Bronchial epithelial cell (primary cell): ENCODE measurements at places on chromosomes 2 and 18. TPM values are rescaled to one million over a fixed set of nuclear protein-coding genes. Genes with fewer than 3 reads are reported as not detected.

Gene C2orf80
- not detected in 2 replicates for total RNA-seq

Gene IL1B
- 22.6 and 41.0 TPM in 2 replicates for total RNA-seq

Gene PXDN
- 29.2 and 34.0 TPM in 2 replicates for total RNA-seq

Gene ATP6V1B1
- 0.64 TPM in 1 of 2 replicates, not detected in the other for total RNA-seq

Gene BMP10
- not detected in 2 replicates for total RNA-seq

Gene TTLL4
- 5.5 and 6.8 TPM in 2 replicates for total RNA-seq

Gene COL6A3
- total RNA-seq: 0.64 and 16.6 TPM in 2 replicates

Gene IAH1
- 66.3 and 68.7 TPM in 2 replicates for total RNA-seq

Gene VIT
- total RNA-seq: not detected in 2 replicates

Gene ANKRD30B
- not detected in 2 replicates for total RNA-seq

Gene IL1RN
- 71.9 and 113 TPM in 2 replicates for total RNA-seq

Gene MEP1B
- not detected in 2 replicates for total RNA-seq

Gene FAM237A
- not detected in 2 replicates for total RNA-seq

Gene ZBTB7C
- under 0.01 and 1.2 TPM in 2 replicates for total RNA-seq

Gene PAX3
- not detected in 2 replicates for total RNA-seq

Gene EML6
- 0.53 and 1.7 TPM in 2 replicates for total RNA-seq

Gene TGFA
- 85.3 and 111 TPM in 2 replicates for total RNA-seq

Gene CHRND
- total RNA-seq: not detected in 2 replicates

Gene TP53I3
- 34.5 and 65.0 TPM in 2 replicates for total RNA-seq

Gene TMEM169
- total RNA-seq: 0.26 and 0.51 TPM in 2 replicates

Gene CYTIP
- not detected in 2 replicates for total RNA-seq

Gene MEIS1
- 27.7 and 28.4 TPM in 2 replicates for total RNA-seq

Gene TMEFF2
- total RNA-seq: not detected in 2 replicates
